Breast epithelium (tissue), 4 donors: ENCODE measurements at places on chromosomes 16 and 17. TPM values are rescaled to one million over a fixed set of nuclear protein-coding genes. Genes with fewer than 3 reads are reported as not detected.
A peak's percentile ranks its signal among the peaks of the same experiment; 100 is the strongest.

The ELOB gene
- total RNA-seq: 230 TPM

The ACSM2A gene
- not detected for total RNA-seq

GRCh38 chr17:1299552-1300370 is 20.3 kb downstream of the TRARG1 start:
- no peaks in the 10 kb centered on the region for H3K36me3 ChIP-seq
- H3K27ac ChIP-seq: no peak overlapping the region
- DNase-seq: no peak
- H3K4me3 ChIP-seq: no peak overlapping the region

GRCh38 chr16:86598607-86599565 is 20.5 kb downstream of the FOXL1 start:
- H3K27ac ChIP-seq: no peak overlapping the region
- H3K4me1 ChIP-seq: no peaks in the 10 kb centered on the region
- H3K27me3 ChIP-seq: peaks cover 39% of the 10 kb centered on the region

- no peaks in the 10 kb centered on the region for H3K4me1 ChIP-seq
- H3K27ac ChIP-seq: no peak overlapping the region
- DNase-seq: no peak
- H3K4me3 ChIP-seq: peak overlapping the region; percentile 86
- H3K36me3 ChIP-seq: no peaks in the 10 kb centered on the region
Measured at GRCh38 chr16:81780350-81780749, 1.3 kb downstream of the PLCG2 start.

DNA sequence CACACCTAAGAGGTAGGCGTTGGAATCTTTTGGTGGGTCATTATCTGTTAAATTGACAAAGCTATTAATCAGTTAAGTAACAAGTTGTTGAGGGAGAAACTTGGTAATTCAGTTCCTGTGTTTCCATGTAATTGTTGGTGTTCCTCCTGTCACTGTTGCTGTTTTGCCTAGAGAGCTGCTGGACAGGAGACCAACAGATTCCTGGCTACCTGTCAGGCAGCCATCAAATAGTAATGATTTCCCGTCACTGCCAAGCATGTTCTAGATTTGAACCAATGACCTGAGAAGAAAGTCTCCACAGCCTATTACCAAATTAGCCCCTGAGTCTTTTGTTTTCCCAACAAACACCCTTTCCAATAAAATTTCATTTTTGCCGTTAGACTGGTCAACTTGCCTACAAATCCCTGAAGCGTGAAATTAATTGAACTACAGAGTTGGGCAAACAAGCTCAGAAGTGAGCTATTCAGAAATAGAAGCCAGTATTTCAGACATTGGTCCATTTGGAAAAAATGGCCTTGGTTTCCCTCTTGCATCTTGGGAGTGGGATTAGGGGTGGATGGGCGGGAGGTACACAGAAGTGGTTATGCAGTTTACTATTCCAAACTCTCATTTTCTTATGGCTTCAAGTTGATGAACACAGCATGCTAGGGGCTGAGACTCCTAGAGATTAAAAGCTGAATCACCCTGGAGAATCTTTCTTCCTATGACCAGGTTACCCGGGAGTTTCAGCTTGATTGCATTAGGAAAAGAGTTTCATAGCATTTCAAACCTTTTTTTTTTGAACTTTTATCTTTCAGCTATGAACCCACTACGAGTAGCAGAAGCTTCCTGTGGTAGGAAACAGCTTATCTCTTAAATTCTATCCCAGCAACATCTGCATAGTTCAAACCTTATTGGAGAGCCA is 262.8 kb upstream of the MAF start:
- no peak overlapping the region for H3K4me3 ChIP-seq
- no peak for DNase-seq
- no peak overlapping the region for H3K27ac ChIP-seq

DNA sequence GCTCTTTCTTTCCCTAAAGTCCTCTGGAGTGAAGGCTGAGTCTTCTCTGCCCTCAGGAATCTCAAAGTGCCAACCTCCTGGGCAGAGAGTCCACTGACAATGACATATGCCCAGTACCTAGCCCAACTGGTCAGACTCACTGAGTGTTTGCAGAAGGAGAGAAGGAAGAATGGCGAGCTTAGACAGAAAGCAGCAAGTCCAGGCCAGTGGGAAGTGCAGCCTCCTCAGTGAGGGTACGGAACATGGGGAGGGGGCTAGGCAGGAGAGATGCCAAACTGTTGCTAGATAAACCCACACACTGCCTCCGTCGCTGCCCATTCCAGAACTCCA is 678 bp downstream of the EXOC7 start:
- peak overlapping the region; percentile 88 for H3K27ac ChIP-seq
- H3K4me3 ChIP-seq: peak overlapping the region; percentile 87
- no peaks in the 10 kb centered on the region for H3K4me1 ChIP-seq
- H3K36me3 ChIP-seq: no peaks in the 10 kb centered on the region
- no peak for DNase-seq

GRCh38 chr17:9658593-9659211 is 13.4 kb downstream of the USP43 start:
- no peaks in the 10 kb centered on the region for H3K27me3 ChIP-seq
- no peak overlapping the region for H3K27ac ChIP-seq
- H3K36me3 ChIP-seq: no peaks in the 10 kb centered on the region
- no peaks in the 10 kb centered on the region for H3K4me1 ChIP-seq
- no peak for DNase-seq

DNA sequence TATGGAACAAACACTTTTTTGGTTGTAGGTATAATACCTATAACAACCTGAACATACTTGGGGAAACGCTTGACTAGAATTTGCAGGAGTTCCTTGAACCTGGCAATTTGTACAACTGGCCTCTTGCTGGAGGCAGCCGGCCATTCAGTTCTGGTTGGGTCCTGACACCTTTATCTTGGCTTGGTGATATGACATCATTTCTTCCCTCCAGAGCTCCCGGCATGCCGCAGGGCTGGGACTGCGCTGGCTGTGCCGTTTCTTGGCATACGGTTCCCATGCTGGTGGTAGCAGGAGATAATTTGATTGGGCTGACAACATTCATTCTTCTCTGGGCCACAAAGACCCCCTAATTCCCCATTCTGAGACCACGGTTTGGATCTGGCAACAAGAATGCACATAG is 87.5 kb downstream of the ASIC2 start:
- no peaks in the 10 kb centered on the region for H3K4me1 ChIP-seq
- H3K36me3 ChIP-seq: no peaks in the 10 kb centered on the region
- no peak overlapping the region for H3K27ac ChIP-seq
- H3K4me3 ChIP-seq: no peak overlapping the region
- DNase-seq: no peak
- H3K27me3 ChIP-seq: no peaks in the 10 kb centered on the region

DNA sequence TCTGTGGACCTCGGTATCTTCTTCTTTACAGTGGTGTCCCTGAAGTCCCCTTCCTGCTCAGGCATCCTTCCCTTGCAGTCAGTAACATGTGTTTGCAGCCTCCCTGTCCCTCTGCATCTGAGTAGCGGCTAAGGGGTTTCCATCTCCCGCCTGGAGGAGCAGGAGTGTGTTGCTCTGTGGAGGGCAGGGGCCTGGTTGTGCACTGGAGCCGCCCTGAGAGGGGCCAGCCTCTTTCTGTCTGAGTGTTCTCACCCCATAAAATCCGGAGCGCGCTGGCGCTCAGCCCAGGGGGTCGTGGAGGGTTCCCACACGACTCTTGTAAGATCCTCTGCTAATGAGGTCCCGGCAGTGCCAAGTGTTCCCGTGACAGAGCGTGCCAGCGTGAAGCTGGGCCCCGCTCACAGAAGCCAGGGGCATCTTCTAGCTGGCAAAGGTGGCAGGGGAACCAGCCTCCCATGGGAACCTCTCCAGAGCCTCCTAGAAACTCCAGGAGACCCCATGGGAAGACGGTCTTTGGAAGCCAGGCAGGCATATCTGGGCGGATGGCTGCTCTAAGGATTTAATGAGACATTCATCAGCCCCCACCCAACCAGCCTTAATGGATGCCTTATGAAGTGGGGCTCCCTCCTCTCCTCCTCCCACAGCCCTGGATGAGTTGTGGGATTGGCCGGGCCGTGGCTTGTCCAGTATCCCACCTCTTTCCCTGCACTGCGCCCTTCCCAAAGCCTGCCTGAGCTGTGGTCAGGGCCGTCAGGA is 91.4 kb upstream of the GSE1 start:
- no peaks in the 10 kb centered on the region for H3K36me3 ChIP-seq
- peaks cover 36% of the 10 kb centered on the region for H3K4me1 ChIP-seq
- H3K27me3 ChIP-seq: no peaks in the 10 kb centered on the region
- DNase-seq: no peak
- H3K27ac ChIP-seq: peak overlapping the region; percentile 68

GRCh38 chr17:46853896-46854444 is 2.6 kb downstream of the WNT9B start:
- no peaks in the 10 kb centered on the region for H3K4me1 ChIP-seq
- no peak overlapping the region for H3K27ac ChIP-seq
- DNase-seq: no peak
- peaks cover 9% of the 10 kb centered on the region for H3K27me3 ChIP-seq
- H3K4me3 ChIP-seq: no peak overlapping the region
- H3K36me3 ChIP-seq: no peaks in the 10 kb centered on the region

DNA sequence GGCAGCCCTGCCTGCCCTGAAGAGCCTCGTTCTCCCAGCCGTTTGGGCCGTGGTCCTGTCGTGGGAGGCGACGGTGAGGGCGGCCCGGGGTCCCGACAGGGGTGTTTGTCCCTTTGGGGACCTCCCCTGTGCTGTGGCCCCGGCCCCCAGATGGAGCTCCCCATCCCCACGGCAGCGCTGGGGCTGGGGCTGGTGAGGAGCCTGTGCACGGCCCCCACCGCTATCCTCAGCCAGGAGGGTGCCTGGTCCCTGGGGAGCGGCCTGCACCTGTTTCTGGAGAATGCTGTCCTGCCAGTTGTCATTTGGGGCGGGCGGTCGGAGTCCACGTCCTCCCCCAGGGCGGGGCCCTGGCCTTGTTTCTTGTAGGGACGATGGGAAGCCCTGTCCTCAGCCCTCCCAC is 6.6 kb downstream of the CAPN15 start:
- no peaks in the 10 kb centered on the region for H3K4me1 ChIP-seq
- H3K4me3 ChIP-seq: no peak overlapping the region
- H3K27ac ChIP-seq: no peak overlapping the region

GRCh38 chr16:25027781-25028180 is 12.6 kb upstream of the ARHGAP17 start:
- no peak overlapping the region for H3K27ac ChIP-seq
- no peak overlapping the region for H3K4me3 ChIP-seq
- no peaks in the 10 kb centered on the region for H3K27me3 ChIP-seq
- H3K36me3 ChIP-seq: no peaks in the 10 kb centered on the region

DNA sequence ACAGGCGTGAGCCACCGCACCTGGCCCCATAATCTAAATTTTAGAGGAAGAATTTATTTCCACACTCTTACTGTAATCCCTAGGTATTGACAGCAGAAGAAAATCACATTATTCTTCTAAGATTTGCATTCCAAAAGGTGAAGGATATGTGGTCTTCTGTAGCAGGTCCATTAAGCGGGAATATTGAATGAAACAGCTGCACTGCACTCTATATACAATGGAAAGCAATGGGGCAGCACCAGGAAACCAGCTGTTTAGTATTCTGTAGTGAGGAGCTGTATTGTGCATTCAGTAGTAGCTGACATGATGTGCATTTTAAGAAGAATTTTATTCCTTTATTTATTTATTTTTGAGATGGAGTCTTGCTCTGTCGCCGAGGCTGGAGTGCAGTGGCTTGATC is 49.6 kb downstream of the PSMD12 start:
- no peaks in the 10 kb centered on the region for H3K4me1 ChIP-seq
- no peak overlapping the region for H3K4me3 ChIP-seq
- no peaks in the 10 kb centered on the region for H3K36me3 ChIP-seq
- no peaks in the 10 kb centered on the region for H3K27me3 ChIP-seq

- H3K4me3 ChIP-seq: no peak overlapping the region
- H3K4me1 ChIP-seq: no peaks in the 10 kb centered on the region
- H3K36me3 ChIP-seq: no peaks in the 10 kb centered on the region
- H3K27ac ChIP-seq: no peak overlapping the region
- no peaks in the 10 kb centered on the region for H3K27me3 ChIP-seq
- no peak for DNase-seq
Measured at GRCh38 chr16:87150681-87151280, 166.4 kb downstream of the C16orf95 start.

DNA sequence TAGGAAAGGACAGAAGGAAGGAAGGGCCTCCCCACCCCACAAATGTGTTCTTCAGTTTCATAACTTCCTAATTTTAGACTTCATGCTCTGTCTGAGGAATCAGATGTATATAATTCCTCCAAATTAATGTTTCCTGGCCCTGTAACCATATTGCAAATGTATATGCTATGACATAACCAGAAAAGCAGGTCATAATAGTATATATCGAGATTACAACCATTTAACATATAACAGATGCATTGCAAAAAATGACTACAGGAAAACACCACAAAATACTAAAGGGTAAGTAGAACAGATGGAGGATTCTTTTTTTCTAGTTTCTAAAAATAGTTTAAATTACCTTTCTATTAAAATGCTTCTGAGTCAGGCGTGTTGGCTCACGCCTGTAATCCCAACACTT is 3.1 kb upstream of the EXOC7 start:
- no peaks in the 10 kb centered on the region for H3K27me3 ChIP-seq
- no peaks in the 10 kb centered on the region for H3K36me3 ChIP-seq

- no peak for DNase-seq
- H3K27ac ChIP-seq: no peak overlapping the region
- no peaks in the 10 kb centered on the region for H3K36me3 ChIP-seq
- peaks cover 3% of the 10 kb centered on the region for H3K27me3 ChIP-seq
Measured at GRCh38 chr16:17571499-17572093, 100.8 kb upstream of the XYLT1 start.
